ENCODE measurements at places on chromosomes 4 and X.
A peak's percentile ranks its signal among the peaks of the same experiment; 100 is the strongest.

DNA sequence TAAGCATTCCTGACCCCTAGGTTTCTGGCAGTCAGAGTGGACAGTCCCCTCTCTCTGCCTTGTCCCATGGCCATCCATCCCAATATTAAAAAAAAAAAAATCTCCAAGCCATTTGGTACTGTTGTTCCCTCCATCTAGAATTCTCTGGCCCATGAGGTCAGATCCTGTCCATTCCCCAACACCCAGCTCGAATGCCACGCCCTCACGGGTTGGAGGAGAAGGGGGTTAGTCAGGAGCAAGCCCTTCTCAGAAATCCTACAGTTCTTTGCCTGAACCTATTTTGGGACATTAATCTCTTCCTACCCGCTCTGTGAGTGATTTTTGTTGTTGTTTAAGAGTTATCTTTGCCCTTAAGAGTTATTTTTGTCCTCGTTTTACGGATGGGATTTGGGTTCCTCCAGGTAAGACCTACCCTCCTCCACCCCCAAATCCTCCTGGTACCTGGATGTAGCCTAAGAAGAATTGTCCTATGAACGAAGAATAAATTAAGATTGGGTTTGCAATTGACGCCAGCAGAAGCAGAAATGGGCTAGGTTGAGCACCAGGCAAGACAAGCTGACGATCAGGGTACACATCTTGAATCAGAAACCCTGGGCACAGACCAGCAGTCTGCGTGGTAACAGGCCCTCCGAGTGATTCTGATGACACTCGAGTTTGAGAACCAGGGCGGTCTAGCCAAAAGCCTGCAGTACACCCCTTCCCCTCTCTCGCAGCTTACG lies 977 bp downstream of the RNF175 start:
- DNase-seq, result no peak

DNA sequence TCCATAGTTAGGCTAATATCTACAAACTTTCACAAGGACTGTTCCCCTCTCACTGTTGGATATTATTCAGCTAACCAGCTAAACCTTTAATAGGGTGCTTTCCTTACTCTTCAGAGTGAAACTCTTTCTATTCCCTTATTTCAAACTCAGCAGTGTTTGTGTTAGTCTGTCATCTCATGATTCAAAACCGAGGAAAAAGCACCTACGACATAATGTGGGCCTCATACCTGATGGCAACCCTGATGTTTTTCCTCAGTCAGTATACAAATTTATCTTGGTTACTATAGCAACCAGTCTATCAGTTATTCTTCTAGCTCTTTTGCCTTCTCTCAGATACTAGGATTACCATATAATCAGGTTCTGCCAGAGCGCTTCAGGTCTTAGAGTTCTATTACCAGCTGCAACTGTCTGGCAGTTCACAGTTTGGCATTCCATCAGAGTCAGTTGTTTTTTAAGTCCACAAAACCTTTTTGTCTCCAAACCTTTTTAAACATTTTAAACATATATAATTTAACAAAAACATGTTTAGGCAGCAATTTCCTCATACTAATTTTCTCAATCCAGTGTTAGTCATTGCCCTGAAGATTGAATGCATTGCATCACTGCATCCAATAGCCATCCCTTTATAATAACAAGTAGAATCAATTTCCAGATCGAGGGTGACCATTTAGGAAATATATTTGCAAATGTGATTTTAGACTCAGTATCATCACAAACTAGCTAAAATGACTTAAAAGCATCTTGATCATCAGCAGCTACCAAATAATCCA lies 7.4 kb downstream of the WDR44 start:
- no peak for DNase-seq

DNA sequence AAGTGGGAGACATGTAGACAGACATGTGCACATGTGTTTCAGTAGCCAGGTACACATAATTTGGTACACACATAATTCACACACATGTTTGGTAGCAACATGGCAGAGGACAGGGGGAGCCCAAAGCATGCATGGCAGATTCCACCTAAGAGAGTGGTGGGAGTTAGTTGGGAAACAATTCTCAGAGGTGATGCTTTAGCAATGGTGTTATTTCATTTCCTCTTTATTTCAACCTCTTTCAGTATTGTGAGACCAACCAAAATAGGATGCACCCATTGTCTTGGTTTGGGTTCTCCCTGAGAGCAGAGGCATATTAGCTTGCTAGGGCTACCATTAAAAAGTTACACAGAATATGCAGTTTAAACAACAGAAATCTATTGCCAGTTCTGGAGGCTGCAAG lies 92.2 kb upstream of the ANXA3 start:
- no peak for DNase-seq

GRCh38 chr4:56937262-56937661 lies 29.6 kb downstream of the REST start:
- DNase-seq, result no peak

GRCh38 chr4:38413524-38414341 lies 250.3 kb upstream of the KLF3 start:
- DNase-seq, result no peak

GRCh38 chrX:128622296-128622695 lies 570.1 kb upstream of the ACTRT1 start:
- no peak for DNase-seq

DNA sequence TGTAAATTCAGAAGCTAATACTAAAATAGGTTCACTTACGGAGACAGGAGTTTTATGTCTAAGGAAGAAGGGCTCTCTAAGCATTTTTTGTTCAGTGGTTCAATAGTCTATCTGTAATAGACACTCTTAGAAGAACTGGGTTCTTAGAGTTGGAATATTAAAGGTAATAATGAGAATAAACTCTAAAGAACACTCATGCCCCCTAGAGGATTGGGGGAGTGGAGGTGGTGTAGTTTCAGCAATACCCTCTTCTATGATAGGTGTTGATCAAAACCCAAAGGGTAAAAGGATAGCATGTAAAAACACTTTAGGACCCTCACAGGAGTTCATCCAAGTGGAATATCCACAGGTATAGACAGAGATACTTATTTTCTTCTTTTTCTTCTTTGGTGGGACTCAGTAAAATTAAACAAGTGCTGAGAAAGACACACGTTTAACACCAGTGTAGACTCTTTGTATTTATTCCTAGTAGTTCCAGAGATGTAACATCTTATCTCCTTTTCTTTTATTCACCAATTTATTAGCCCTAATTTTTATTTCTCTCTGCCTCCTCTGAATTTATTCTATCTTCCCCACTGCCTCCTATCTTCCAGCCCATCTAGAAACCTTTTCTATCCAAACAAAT lies 25.7 kb upstream of the MND1 start:
- DNase-seq, result peak; percentile 50

GRCh38 chr4:57303012-57303751 lies 193.0 kb upstream of the IGFBP7 start:
- DNase-seq, result no peak

DNA sequence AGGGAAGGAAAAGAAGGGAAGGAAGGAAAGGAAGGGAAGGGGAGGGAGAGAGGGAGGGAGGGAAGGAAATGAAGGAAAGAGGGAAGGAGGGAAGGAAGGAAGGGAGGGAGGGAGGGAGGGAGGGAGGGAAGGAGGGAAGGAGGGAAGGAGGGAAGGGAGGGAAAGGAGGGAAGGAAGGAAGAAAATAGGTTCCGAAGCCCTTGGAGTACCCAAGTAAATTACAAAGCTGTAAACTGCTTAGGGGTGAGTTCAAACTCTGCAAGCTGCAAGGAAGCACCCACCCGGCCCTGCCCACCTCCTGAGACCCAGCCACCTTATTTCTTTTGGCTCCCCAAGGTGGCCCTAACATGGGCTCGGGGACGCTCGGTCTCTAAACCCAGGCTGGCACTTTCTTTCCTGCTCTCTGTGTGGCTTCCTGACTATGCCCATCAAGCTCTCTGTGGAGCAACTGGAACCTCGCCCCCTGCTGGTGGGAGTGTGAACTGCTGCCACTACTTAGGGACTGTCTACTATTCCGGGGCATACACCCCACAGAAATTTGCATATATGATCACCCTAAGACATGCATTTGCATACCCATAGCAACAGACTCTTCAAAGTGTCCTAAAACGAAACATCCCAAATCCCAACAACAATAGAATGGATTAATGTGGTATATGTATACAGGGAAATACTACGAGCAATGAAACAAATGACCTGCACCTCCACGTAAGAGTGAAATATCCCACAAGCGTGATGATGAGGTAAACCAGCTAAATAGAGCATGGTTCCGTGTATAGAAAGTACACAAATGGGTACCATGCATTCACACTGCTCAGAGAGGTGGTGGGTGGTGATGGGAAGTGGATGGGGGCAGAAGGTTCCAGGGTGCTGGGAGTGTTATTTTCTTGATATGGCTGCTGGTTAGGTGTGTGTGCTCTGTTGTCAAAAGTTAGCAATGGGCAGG lies 151.7 kb upstream of the TBL1X start:
- no peak for DNase-seq

DNA sequence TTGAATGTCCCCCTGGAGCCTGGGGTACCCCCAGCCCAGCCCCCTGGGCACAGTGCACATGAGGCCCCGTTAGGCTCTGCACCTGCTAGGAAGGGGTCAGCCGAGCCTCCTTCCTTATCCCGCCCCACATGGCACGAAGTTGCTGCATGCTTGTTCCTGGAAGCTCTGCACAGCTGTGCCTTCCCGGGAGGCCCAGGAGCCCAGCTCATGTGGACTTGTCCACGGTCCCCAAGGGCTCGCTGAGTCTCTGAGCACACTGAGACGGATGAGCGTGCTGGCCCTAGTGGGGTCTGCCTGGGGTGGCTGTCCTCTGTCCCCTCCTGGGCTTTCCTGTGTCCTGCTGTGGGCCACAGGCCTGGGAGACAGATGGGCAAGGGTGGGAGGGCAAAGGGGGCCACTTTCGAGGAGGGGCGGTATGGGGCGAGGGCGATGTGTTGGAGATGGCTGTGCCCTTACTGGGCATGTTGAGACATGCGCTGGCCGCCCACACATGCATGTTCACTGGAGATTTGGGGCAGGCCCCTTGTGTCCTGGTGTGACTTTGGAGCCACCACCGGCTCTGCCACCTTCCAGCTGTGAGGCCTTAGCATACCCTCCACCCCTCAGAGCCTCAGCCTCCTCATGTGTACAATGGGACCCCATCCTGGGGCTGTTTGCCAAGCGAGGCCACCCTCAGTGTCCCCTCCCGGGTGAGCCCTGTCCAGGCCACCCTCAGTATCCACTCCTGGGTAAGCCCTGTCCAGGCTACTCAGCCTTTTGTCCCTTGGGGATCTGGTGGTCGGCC lies 237.6 kb downstream of the AFAP1 start:
- no peak for DNase-seq

- DNase-seq, result no peak
Observed at GRCh38 chr4:81137894-81138293, 77.1 kb downstream of the PRKG2 start.

- no peak for DNase-seq
Observed at GRCh38 chr4:26459756-26460530, 30.3 kb downstream of the CCKAR start.

DNA sequence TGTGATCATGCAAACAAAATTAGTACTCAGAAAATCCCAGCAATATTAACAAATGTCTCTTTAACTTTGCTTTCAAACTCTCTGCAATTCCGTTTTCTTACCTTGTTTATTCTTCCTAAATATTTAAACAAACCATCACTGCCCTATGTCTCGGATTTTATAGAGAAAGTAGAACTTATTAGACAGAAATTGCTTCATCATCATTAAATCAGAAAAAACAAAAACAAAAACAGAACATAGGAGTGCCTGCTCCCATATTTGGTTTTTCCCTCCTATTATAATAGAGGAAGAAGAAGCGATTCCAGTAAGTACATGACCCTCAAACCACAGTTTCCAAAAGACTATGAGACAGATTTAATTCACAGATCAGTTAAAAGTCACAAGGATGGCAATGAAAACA lies 1228.0 kb downstream of the RPA4 start:
- no peak for DNase-seq

GRCh38 chr4:7947927-7948326 lies 8.3 kb upstream of the AFAP1 start:
- DNase-seq, result no peak

GRCh38 chr4:87088186-87088585 lies 132.2 kb downstream of the KLHL8 start:
- DNase-seq, result no peak

- no peak for DNase-seq
Observed at GRCh38 chr4:86048426-86048825, 311.4 kb downstream of the MAPK10 start.

- DNase-seq, result no peak
Observed at GRCh38 chr4:93384887-93385286, 443.7 kb upstream of the ATOH1 start.

- DNase-seq, result no peak
Observed at GRCh38 chrX:121050781-121051180, 3.4 kb downstream of the GLUD2 start.

GRCh38 chr4:97367878-97368277 lies 775.4 kb downstream of the STPG2 start:
- DNase-seq, result no peak

DNA sequence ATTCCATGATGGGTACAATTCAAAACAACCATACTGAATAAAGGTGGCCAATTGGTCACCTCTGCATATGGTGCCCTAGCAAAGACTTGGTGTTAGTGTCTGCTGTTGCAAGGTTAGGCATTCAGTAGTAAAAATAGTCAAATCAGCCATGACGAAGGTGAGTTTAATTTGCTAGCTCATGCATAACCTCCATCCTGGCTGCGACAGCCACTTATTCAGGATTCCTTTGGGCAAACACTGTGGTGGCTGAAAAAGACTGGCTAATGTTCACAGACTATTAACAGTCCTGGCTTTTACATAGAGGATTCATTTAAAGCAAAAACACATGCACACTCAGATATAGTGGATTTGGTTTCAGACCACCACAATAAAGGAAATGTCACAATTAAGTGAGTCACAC lies 34.8 kb upstream of the MAP9 start:
- DNase-seq, result no peak

DNA sequence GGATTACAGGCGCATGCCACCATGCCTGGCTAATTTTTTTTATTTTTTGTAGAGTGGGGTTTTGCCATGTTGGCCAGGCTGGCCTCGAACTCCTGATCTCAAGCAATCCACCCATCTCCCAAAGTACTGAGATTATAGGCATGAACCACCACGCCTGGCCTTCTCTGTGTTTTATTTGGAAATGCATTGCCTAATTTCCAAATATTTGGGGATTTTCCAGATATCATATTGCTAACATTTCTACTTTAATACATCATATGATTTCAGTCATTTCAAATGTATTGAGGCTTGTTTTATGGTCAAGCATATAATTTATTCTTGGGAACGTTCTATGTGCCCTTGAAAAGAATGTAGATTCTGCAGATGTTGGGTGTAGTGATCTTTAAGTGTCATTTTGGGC lies 38.8 kb downstream of the FGF2 start:
- no peak for DNase-seq

- DNase-seq, result peak; percentile 23
Observed at GRCh38 chr4:110085131-110085530, 113.3 kb downstream of the ELOVL6 start.

- no peak for DNase-seq
Observed at GRCh38 chr4:74092957-74093356, 6.0 kb downstream of the CXCL2 start.

DNA sequence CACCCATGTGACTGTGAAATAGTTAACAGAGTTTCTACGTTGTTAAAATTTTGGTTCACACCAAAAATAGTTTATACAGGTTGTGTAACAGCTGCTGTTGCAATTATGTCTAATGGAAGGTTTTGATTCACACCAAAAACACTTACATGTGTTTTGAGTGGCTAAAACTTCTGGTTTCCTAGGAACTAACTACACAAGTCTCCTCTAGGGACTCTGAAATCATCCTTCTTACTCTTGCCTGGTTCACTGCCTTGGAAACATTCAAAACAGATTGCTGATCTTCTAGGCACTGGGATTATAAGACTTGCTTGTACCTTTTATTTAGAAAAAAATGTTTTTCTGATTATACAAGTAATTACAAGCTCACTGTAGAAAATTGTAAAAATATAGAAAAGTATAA lies 14.9 kb upstream of the MORC4 start:
- DNase-seq, result no peak
